ENCODE measurements at places on chromosomes 2 and 18.

- DNase-seq, result no peak
Measured at GRCh38 chr2:150441784-150442183, 45.7 kb downstream of the RND3 start.

DNA sequence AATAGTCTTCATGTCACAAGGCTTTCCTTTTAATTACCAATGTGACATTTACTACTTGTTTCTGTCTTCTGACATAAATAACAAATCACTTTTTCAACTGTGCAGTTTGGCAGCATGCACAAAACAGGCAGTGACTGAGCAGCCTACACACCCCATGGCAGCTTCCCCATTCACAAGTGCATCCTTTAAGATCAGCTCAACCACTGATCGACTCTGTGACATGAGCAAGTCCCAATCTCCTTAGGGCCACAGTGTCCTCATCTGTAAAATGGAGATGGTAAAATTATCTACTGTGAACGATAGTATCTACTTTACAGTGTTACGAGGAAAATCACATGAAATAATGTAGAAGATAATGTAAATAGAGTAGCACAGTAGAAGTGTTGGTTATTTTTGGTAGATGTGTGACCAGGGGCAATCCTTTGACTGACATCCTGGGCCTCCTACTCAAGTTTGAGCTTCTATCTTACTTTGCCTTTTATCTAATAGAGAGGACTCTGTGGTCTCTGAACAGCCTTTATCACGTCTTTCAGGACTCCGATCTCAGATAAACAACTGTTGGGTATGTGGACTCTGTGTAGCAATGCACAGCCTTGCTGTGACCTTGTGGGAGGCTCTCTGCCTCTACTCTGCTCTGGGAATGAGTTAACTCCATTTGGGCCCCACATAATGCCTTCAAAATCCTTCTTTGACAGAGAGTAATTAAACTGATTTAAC, 120.6 kb downstream of the PIGN start:
- no peak for DNase-seq

GRCh38 chr2:53913721-53914120, 54.0 kb upstream of the GPR75 start:
- DNase-seq, result peak; percentile 5

- DNase-seq, result peak; percentile 39
Measured at GRCh38 chr2:33372940-33373553, 103.4 kb upstream of the RASGRP3 start.

DNA sequence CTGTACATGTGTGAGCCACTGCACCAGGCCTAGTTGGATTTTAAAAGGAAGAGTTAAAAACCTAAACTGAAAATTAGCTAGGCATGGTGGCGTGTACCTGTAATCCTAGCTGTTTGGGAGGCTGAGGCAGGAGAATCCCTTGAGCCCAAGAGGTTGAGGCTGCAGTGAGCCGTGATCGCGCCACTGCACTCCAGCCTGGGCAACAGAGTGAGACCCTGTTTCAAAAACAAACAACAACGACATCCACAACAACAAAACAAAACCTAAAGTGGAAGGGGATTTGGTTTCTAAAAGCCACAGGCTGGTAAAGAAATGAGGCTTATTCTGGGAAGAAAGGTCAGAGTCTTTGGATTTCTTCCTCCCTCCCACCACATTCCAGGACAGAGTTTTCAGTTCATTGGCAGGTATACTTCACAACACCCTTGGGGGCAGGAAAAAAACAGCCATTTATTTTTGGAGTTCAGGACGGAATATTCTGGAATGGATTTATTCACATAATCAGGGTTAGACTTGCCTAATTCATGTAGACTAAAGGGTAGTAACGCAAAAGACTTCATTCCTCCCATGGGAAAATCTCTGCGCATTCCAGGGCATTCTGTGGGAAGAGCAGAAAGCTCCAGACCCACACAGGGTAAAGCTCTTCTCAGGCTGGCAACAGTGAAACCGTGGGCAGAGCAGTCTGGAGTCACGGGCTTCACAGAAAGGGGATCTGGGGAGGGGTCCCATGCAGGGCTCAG, 34.9 kb downstream of the TEX44 start:
- DNase-seq, result no peak

DNA sequence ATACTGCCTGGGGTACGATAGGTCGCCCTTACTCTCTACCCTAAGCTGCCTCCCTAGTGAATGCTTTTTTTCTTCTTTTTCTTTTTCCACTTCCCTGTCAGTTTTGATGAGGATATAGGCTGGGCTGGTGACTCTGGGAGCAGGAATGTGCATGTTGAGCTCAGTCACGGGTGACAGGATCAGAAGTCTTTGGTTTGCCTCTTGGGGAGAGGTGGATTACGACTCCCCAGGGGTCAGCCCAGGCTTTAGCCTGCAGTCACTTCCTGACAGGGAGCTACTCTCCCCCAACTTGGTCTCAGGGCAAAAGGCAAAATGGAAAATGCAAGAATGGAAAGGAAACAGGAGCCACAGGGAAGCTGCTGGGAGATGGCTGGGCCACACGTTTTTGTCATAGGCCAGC, 57.3 kb downstream of the THNSL2 start:
- no peak for DNase-seq

DNA sequence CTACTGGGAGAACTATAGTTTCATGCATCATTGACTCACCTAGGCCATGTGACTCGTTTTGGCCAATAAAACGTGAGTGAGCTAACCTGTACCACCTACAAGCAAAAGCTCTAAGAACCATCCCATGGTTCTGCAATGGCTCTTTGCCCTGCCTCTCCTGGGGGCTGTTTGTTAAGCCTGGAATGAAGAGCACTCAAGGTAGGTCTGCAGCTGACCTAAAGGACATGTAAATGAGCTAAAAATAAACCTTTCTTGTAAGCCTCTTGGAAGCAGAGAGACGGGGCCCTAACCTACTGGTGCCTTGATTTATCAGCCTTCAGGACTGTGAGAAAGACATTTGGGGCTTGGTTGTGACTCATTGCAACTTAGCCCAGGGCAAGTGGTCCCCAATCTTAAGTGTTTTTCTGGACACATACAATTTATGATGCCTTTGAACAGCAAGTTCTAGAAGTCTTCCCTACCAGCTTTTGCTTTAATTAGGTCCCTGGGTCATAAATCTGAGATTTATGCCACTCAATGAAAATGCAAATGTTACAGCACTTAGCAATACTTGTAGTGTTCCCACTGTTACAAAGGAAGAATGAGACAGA, 107.4 kb downstream of the OSBPL6 start:
- DNase-seq, result no peak

DNA sequence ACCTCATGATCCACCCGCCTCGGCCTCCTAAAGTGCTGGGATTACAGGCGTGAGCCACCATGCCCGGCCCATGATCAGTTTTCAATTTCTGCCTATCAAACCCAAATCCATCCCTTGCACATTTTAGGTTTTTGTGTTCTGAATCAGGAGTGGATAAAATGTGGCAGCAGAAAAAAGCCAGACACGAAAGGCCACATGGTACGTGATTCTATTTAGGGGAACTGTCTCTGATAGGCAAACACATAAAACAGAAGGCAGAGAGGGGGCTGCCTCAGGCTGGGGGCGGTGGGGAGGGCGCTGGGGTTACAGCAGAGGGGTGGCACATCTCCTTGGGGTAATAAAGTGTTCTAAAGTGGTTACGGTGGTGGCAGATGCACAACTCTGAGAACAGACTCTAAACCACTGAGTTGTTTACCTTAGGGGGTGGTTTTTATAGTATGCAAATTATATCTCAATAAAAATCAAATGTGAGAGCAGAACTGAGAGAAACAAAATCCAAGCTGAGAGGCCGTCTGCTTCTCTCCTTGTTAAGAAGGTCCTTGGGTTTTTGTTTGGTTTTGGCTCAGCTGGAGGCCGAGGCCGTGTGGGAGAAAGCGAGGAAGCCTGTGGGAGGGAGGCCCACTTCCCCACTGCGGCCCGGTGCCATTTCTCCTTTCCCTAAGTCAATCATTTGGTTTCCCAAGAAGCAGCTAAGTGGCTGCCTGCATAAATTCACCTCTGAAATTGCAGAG, 78.0 kb downstream of the SOWAHC start:
- no peak for DNase-seq

- DNase-seq, result no peak
Measured at GRCh38 chr2:88442473-88442872, 10.0 kb downstream of the FOXI3 start.

Data from CD14-positive monocyte (primary cell).